Adipocyte (in vitro differentiated cells): ENCODE measurements at places on chromosomes 6 and 20.
A peak's percentile ranks its signal among the peaks of the same experiment; 100 is the strongest.

DNA sequence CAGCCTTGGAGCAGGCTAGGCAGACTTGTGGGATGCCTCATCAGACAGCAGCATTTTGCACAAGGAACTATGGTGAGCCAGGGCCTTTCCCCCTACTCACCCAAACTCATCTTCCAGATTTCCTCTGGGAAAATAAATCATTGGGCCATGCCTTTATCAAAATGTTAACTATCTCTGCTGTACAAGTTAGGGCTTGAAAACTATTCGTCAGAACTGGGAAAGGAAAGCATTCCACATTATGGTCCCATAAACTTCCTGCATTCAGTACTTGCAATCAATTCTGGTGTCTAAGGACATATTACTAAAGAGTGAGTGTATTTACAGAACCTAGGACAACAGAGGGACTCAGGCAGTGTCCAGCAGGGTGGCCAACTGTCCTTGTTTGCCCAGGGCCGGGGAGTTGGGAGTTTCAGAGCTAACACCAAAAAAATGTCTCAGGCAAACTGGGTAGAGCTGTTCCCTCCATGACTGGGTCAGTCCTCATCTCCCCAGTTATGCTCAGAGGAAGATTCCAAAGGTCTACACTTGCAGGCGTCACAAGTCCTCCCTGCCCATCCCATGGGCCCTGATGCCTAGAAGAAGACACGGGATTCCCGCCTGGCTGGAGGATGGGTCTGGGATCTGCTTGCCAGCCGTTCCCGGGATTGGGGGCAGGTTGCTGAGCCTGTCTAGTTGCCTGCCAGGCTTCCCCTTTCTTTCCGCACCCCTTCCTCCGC, 72.2 kb downstream of the SLC22A3 start:
- DNase-seq: no peak

DNA sequence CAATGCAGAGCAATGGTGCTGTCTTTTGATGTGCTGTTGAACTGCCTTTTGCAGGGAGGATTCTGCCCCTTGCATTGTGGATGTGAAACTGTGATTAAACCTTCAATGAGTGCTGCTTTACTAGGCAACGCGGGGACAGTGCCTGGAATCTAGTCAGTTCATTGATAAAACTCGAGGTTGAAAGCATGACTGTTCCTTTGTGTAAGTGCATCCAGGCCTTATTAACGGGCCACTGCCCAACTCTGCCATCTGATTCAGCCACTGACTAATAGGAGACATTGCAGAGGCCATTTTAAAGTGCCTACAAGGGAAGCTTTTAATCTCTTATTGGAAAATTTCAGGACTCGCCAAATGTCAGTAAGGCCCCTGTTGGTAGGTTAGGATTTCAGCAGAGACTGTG, 49.3 kb downstream of the SLC35F1 start:
- no peak for DNase-seq

DNA sequence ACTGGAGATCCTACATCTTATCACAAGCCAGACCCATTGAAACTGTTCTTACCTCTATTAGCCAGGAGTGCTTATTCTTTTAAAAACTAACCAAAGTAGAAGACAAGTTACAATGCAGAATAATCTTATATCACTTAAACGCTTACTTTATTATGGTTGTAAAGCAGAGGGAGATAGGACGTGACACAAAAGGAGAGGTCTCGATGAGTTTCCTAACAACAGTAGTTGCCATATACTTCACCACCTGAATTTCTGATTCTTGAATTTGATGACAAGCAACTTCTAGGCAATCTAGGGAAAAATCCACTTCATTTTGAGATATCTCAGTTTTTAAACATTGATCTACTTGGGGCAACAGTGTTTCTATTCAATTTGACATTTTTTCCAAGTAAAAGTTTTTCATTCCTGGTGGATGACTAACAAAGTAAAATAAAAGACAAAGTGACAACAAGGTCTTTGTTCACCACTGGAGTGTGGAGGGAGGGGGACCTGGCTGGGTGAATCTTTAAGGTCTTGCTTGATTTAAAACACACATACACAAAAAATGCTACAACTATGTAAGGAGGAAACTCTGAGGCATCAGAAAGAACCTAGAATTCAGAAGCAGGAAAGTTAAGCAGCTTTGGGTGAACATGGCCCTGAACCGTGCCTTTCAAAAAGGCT, 110.9 kb downstream of the SMLR1 start:
- peak; percentile 45 for DNase-seq

DNA sequence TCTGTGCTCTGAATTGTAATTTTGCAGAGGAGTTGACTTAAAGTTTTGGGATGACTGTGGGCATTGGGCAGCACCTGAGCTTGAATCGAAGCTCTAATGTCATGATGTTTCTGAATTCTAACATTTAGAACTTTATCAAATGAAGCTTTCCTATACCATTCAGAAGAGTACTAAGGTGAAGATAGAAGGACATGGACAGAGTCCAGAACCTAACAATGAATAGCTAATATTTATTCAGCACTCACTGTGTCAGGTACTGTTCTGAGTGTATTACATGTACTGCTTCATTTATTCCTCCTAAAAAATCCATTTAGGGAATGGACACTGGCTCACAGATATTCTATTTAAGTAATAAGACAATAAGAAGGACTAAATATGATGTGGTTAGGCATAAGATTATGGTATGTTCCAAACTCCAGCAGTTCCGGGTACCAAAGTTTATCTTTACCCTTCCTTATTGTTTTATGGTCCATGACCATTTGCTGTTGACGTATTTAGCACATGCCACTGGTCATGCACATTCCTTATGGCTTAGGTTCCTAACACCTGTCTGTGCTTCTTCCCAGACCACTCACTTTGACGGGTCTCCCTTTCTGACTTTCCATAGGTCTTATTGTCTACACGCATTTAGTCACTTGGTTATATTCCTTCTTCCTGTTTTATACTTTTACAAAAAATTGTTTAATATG, 20.3 kb downstream of the BCKDHB start:
- DNase-seq: no peak

- peak; percentile 65 for DNase-seq
Observed at GRCh38 chr6:105838171-105838570, 248.0 kb upstream of the PRDM1 start.

- DNase-seq: no peak
Observed at GRCh38 chr6:100833972-100834574, 47.1 kb downstream of the ASCC3 start.

DNA sequence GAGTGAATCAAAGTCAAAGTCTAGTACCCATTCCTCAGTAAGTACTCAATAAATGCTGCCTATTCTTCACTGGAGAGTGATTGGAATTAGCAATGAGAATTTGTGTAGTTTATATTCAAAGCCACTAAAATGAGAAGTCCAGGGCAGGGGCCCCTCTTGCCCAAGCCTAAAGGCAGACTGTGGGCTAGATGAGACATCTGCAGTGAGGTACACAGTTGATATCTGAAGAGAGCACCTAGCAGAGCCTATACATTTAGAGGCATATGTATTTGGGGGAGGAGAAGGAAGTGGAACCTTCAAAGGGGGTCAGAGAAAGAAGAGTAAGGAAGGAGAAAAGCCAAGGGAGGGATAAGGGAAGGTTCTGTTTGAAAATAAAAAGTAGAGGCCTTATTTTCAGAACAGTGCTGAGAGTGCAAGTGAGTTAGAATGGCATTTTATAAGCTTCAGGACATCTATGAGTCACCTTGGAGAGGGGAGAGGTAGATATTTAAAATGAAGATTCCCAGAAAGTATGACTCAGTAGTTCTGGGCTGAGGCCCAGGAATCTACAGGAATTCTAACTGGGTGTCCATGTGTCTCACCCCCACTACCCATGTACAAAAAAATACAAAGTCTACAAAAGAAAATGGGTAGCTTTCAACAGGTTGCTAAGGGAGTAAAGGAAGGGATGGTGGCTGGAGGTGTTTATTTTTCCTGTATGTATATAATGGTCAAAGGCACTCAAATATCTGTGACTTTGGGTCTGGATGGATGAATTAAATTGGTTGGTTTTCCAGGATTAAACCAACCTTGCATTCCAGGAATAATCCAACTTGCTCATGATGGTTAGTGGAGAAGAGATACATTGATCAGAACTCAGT, 135.1 kb downstream of the ZFP64 start:
- DNase-seq: peak; percentile 26

GRCh38 chr20:20603339-20603990, 109.0 kb downstream of the RALGAPA2 start:
- DNase-seq: no peak

- DNase-seq: peak; percentile 36
Observed at GRCh38 chr20:13231031-13231752, 10.1 kb downstream of the ISM1 start.
